ENCODE measurements at places on chromosomes 6 and 20.

GRCh38 chr6:170444056-170444591 lies 109.0 kb downstream of the PSMB1 start:
- DNase-seq, result peak; percentile 97

- DNase-seq, result no peak
These were observed 39.7 kb upstream of the ATXN1 start for GRCh38 chr6:16800942-16801341.

DNA sequence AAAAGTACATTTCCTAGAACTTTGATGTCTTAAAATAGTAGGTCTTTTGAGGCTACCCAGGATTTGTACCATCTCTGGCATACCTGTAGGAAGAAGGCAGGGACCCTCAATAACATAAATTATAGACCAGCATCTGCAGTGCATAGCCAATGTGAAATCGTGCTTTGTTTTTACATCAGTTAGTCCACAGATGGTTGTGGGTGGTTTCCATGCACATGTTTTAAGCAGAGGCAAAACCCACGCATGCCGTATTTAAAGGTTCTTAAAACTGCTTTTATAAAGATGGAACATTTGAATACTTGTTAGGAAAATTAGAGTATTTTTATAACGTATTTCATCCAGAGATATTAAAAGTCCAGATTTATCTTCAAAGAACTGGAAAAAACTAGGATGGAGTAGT lies 66.3 kb downstream of the SH3BGRL2 start:
- no peak for DNase-seq

DNA sequence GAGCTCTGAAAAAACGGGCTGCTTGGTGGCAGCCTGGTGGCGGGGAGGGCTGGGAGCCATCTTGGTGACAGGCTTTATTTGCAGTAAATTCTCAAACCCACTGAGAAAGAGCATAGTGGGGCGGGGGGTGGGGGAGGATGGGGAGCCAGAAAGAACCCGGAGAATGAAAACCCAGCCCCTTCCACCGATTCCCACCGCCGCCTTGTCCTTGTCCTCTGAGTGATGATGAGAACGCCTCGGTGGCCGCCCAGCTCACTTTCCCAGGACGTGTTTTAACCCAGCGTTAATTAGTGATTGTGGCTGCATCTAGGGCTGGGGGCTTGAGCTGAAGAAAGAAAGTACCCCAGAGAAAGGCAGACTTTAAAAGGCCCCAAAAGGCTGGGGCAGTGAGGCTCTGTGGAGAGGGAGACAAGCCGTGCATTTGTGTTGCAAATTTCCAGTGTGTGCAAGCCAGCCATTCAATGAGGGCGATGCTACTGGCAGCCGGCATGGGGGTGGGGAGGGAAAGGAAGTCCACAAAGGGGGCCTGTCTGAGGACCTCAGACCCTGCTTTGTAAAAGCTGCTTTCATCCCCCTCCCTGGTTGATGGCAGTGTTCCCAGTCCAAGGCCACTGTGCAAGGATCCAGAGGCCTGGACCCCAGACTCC lies 6.2 kb upstream of the GHRH start:
- DNase-seq, result no peak

GRCh38 chr6:166928644-166929541 lies 27.5 kb downstream of the RNASET2 start:
- no peak for DNase-seq

DNA sequence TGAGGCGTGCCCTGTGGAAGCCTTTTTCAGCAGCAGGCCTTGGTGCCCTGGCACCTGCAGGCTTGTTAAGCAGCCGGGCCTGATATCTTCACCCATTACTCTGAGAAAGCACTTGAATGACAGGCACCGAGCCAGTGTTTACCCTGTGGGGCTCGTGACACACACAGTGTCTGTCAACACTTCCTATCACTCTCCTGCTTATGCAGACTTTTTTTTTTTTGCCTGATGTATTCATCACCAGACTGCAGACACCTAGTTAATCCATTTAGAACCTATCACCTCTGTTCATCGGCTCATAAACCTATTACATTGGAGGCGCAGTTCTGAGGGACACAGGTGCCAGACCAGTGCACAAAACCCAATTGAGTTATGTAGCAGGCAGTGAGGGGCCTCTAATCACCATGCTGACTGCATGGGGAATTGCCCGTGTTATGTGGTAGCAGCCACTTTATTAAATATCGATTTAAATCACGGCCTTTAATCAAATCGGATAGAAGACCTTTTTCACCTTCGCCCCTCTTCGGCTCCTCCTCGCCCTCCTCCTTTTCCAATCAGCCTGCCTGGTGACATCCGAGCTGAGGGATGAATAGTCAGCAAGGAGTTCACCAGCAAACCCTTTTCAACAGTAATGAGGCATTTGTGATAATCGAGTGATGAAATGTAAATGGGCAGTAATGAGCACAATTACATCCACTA lies 962.9 kb upstream of the SLC35B3 start:
- DNase-seq, result peak; percentile 97

GRCh38 chr6:54236984-54237383 lies 71.3 kb upstream of the TINAG start:
- no peak for DNase-seq

DNA sequence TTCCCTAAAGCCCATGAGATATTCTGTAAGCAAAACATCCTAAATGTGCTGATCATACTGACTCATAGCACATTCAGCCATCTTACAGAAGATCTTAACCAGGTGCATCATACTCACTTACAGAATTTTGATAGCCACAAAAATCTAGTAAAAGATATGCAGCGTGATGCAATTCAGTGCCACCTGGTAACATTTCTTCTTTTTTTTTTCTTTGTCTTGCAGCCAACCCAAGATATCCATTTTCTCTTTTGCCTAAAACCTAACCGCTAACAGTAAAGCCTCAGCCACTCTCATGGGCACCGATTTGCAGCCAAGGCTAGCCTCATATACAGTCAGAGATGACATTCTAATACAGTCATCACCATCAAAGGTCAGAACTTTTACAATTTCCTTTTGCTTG lies 293.3 kb downstream of the HACE1 start:
- DNase-seq, result no peak

DNA sequence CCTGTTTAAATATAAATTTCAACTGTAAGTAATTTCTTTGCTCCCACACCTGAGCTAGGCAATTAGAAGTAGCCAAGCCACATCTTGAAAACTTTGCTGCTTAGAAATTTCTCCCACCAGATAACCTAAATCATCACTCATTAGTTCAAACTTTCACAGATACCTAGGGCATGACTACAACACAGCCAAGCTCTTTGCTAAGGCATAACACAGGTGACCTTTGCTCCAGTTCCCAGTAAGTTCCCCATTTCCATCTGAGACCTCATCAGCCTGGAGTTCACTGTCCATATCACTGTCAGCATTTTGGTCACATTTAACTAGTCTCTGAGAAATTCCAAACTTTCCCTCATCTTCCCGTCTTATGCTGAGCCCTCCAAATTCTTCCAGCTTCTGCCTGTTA lies 79.8 kb upstream of the OPRM1 start:
- no peak for DNase-seq

DNA sequence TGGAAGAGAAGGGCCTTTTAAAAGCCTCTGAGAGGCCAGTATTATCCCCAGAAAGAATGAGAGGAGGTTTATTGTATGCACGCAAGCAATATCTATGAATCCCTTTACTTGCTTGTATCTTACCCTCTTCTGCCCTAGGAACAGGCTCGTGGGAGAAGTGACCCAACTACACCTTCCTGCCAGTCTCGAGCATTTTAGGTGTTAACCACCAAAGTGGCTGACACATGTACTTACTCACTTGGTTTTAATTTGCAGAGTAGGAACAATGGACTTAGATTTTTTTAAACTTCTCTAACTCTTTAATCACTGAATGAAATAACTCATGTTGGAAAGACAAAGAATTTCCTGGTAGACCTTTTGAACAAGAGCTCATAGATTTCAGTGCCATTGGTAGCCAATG lies 296.9 kb downstream of the PLCB1 start:
- no peak for DNase-seq

GRCh38 chr20:2261046-2261485 lies 34.7 kb upstream of the TGM3 start:
- no peak for DNase-seq

- no peak for DNase-seq
These were observed 917 bp upstream of the TEAD3 start for GRCh38 chr6:35497571-35498421.

GRCh38 chr6:50832912-50833311 lies 14.2 kb downstream of the TFAP2B start:
- DNase-seq, result no peak

- DNase-seq, result no peak
These were observed 30.0 kb downstream of the WRNIP1 start for GRCh38 chr6:2795162-2795561.

GRCh38 chr20:41366546-41367392 lies at the start of gene EMILIN3:
EMILIN3 (minus strand) TSS chr20:41366818; CDS start chr20:41366634, 184 bp downstream.
- peak; percentile 7 for DNase-seq

- no peak for DNase-seq
These were observed 27.0 kb downstream of the NUP153 start for GRCh38 chr6:17679726-17680125.

DNA sequence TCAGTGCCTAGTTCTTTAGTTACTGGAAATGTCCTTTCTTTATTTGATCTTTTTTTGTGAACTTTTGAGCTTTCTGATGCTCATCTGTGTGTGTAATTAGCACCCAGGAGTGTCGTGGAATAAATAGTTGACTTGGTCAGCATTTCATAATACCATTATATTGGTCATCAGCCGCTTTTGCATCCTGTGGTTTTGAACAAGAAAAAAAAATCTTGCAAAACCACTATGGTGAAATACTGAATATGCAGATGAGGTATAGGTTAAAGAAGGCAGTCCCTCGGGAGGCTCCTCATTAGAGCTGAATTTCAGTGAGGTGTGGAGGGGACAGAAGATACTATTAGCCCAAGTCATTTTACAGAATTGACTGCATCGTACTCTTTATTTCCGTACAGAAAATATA lies 90.1 kb downstream of the FOXO3 start:
- DNase-seq, result no peak

DNA sequence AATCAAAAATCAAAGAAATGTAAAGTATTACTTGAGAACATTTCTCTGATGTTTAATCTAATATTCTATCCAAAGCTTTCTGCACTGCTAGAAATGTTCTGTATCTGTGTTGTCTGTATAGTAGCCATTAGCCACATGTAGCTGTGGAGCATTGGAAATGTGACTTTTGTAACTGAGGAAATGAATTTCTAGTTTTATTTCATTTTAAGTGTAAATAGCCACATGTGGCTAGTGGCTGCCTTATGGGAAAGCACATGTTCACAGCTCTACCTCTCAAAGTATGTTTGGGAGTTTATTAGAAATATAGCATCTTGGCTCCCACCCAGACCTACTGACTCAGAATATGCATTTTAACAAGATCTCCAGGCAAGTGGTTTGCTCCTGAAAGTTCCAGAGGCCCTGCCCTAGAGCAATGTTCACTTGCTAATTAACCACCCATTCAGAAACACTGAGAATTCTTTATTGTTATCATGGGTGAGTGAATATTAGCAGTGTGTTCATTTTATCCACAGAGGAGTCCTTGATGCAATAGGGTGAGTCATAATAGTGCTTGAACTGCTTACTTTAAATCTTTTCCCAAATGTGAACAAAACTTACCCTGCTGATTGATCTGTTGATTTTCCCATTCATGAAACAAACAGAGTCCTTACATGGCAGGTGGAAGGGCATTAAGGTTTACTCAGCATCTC lies 282.7 kb downstream of the PLCB1 start:
- DNase-seq, result peak; percentile 83

DNA sequence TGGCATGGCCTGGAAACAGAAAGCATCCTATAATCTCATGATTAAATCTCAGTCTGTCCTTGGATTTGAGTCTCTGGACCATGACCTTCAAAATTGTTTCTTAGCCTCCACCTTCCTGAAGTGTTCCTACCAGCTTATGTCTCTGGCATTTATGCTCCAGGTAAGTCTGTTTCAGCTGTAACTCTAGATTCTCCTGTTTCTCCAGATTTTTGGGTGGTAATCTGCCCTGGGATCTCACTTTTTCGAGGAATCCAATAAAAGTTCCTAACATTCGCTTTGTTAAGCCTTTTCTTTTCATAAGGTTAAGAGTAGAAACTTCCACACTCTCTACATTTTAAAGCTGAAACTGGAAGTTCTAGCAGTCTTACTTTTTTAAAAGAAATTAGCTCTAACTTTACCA lies 318.5 kb downstream of the C6orf118 start:
- DNase-seq, result no peak

GRCh38 chr6:134678436-134678889 lies 271.4 kb downstream of the ALDH8A1 start:
- peak; percentile 80 for DNase-seq

DNA sequence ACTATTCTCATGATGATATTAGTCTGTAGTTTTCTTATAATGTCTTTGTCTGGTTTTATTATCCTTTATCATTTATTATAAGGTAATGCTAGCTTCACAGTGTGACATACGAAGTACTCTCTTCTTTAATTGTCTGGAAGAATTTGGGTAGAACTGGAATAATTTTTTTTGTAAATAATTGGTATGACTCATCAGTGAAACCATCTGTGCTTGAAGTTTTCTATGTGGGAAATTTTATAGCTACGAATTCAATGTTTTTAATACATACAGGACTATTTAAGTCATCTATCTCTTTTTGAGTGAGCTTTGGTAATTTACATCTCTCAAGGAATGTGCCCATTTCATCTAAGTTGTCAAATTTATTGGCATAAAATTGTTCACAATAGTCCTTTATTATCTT lies 86.3 kb downstream of the SOD2 start:
- DNase-seq, result no peak

DNA sequence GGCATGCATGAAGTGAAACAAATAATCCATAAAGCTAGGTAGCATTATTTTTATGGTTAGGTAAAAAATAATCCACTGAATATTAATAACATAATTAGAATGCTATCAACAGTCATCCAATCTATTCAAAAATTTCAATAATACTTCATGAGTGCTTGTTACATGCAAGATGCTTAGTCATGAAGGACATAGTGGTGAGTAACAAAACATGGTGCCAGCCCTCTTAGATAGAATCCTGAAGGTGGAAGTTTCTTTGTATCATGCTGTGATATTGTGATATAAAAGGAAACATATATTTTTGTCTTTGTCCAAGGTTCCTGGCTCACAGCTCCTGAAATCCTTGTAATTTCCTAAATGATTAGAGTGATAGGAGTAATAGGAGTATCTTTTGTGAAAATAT lies 14.9 kb downstream of the RCAN2 start:
- no peak for DNase-seq

- no peak for DNase-seq
These were observed 227.7 kb downstream of the MYLK4 start for GRCh38 chr6:2523061-2523460.

GRCh38 chr20:48102076-48102787 lies 317.0 kb upstream of the SULF2 start:
- no peak for DNase-seq

DNA sequence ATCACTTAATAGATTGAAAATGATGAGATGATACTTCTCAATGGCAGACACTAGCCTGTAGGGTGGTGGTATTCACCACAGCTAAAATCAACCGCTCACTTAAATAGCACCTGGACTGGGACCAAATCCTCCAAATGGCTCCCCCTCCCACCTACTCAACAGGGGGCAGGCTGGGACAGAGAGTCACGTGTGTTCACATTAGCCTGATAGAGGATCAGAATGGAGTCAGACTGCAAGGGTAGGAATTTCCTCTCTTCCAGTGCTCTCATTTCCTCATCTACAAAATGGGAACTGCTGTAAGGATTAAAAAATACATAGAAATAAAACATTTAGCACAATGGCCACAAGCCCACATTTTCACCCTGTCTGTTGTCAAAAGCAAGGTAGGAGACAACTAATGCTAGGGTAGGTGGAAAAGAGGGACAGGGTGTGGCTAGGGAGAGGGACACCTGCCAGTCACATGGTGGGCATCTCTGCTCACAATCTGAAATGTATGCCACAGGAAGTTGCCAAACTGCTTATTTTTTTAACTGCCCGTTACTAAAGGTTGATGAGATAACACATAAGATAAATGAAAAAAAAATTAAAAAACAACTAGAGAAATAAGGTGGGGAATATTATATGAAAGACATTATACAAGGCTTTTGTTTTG lies 55.3 kb downstream of the BACH2 start:
- no peak for DNase-seq

Data from NCI-H1105 treated with DMSO at 0.1 percent for 48 hours (cell line).